ENCODE measurements at places on chromosomes 5 and 9. TPM values are rescaled to one million over a fixed set of nuclear protein-coding genes. Genes with fewer than 3 reads are reported as not detected.

DAB2IP gene
- 66.2 TPM for total RNA-seq

ISL1 gene
- not detected for total RNA-seq

CDH12 gene
- not detected for total RNA-seq

HMMR gene
- total RNA-seq = 0.14 TPM

ARHGEF37 gene
- total RNA-seq = 9.0 TPM

CNTLN gene
- total RNA-seq = 1.8 TPM

FST gene
- 4.2 TPM for total RNA-seq
